ENCODE measurements at places on chromosomes 1 and 21. TPM values are rescaled to one million over a fixed set of nuclear protein-coding genes. Genes with fewer than 3 reads are reported as not detected.

The EPHX1 gene
- 46.1 TPM for total RNA-seq

The KMO gene
- 0.33 TPM for total RNA-seq

The CDC7 gene
- 1.8 TPM for total RNA-seq

The C8A gene
- not detected for total RNA-seq

The FAM3B gene
- total RNA-seq, result not detected

Data from smooth muscle cell of the pulmonary artery (primary cell).